ENCODE measurements at places on chromosomes 6 and 20. TPM values are rescaled to one million over a fixed set of nuclear protein-coding genes. Genes with fewer than 3 reads are reported as not detected.

The PLEKHG1 gene
- 5.0 TPM for total RNA-seq

GRCh38 chr20:4449957-4450715 is 271.6 kb upstream of the PRND start:
- no peak overlapping the region for H3K27ac ChIP-seq
- peaks cover 5% of the 10 kb centered on the region for H3K27me3 ChIP-seq
- H3K4me3 ChIP-seq: no peak overlapping the region
- DNase-seq: no peak
- no peaks in the 10 kb centered on the region for H3K4me1 ChIP-seq

GRCh38 chr6:162572240-162572639 is 155.3 kb downstream of the PRKN start:
- no peak overlapping the region for H3K4me3 ChIP-seq
- H3K36me3 ChIP-seq: peaks cover 4% of the 10 kb centered on the region
- no peak for DNase-seq
- H3K27me3 ChIP-seq: no peaks in the 10 kb centered on the region
- no peaks in the 10 kb centered on the region for H3K4me1 ChIP-seq
- H3K27ac ChIP-seq: no peak overlapping the region

DNA sequence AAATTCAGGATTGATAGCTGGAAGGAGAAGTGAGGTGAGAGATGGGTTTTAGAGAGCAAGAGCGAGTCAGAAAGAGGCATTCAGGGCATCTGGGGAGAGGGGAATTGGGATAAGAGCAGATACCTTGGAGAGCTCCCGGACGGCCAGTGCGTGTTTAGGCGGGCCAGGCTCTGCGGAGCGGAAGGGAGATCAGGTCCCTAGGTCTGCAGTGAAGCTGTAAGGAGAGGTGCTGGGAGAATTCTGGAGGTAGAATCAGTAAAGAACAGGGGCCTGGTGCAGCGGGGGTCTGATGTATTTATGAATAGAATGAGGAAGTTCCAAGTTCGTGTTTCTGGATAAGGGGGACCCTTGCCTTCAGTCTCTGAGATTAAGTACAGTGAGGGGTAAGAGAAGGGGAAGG is 47.4 kb upstream of the FAM83D start:
- H3K4me1 ChIP-seq: peaks cover 86% of the 10 kb centered on the region
- no peak for DNase-seq

- no peak overlapping the region for H3K27ac ChIP-seq
- peaks cover 8% of the 10 kb centered on the region for H3K27me3 ChIP-seq
- no peaks in the 10 kb centered on the region for H3K36me3 ChIP-seq
- H3K4me1 ChIP-seq: no peaks in the 10 kb centered on the region
These were observed 37.9 kb upstream of the MRGBP start for GRCh38 chr20:62758226-62758912.

The PROCR gene
- 1.0 TPM for total RNA-seq

- H3K27ac ChIP-seq: peak overlapping the region; percentile 36
- peaks cover 68% of the 10 kb centered on the region for H3K4me1 ChIP-seq
- no peak overlapping the region for H3K4me3 ChIP-seq
- DNase-seq: peak; percentile 54
- H3K27me3 ChIP-seq: no peaks in the 10 kb centered on the region
These were observed 17.1 kb downstream of the REPS1 start for GRCh38 chr6:138970856-138971425.

GRCh38 chr6:128345278-128345677 is 175.1 kb downstream of the PTPRK start:
- H3K4me1 ChIP-seq: no peaks in the 10 kb centered on the region
- H3K27me3 ChIP-seq: no peaks in the 10 kb centered on the region
- H3K4me3 ChIP-seq: no peak overlapping the region
- DNase-seq: no peak

DNA sequence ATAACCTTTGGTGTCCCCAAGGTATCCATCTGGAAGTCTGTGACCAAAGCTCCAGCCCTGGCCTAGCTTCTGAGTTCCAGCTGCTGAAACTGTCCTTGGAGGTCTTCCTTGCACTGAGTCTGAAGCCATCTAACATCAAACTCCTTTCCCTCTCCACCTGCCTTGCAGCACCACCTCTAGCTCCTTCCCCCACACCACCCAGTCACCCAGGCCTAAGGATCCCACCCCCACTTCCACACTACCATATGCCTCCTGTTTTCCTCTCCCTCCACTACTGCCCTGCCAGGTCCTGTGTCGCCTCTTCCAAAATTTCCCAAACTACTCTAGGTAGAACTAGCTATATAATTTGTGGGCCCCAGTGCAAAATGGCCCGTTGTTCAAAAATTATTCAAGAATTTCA is 10.8 kb upstream of the MATN4 start:
- H3K27ac ChIP-seq: peak overlapping the region; percentile 70
- peaks cover 13% of the 10 kb centered on the region for H3K27me3 ChIP-seq
- H3K4me1 ChIP-seq: peaks cover 30% of the 10 kb centered on the region
- no peak overlapping the region for H3K4me3 ChIP-seq
- no peaks in the 10 kb centered on the region for H3K36me3 ChIP-seq

GRCh38 chr6:110558575-110558974 is 82.2 kb upstream of the SLC22A16 start:
- H3K4me3 ChIP-seq: no peak overlapping the region
- no peaks in the 10 kb centered on the region for H3K36me3 ChIP-seq
- H3K27me3 ChIP-seq: no peaks in the 10 kb centered on the region
- peaks cover 27% of the 10 kb centered on the region for H3K4me1 ChIP-seq
- H3K27ac ChIP-seq: no peak overlapping the region
- no peak for DNase-seq

The BCAS1 gene
- total RNA-seq: 0.17 TPM

- H3K4me3 ChIP-seq: no peak overlapping the region
- H3K27ac ChIP-seq: no peak overlapping the region
- DNase-seq: no peak
- no peaks in the 10 kb centered on the region for H3K36me3 ChIP-seq
- peaks cover 13% of the 10 kb centered on the region for H3K27me3 ChIP-seq
These were observed 26.4 kb upstream of the DLGAP4 start for GRCh38 chr20:36279776-36280175.

The OXT gene
- not detected for total RNA-seq

GRCh38 chr6:67639161-67639560 is 995.9 kb upstream of the ADGRB3 start:
- no peak for DNase-seq
- H3K4me1 ChIP-seq: no peaks in the 10 kb centered on the region
- no peak overlapping the region for H3K27ac ChIP-seq
- H3K27me3 ChIP-seq: no peaks in the 10 kb centered on the region
- no peak overlapping the region for H3K4me3 ChIP-seq

- DNase-seq: no peak
- no peaks in the 10 kb centered on the region for H3K27me3 ChIP-seq
- H3K36me3 ChIP-seq: no peaks in the 10 kb centered on the region
- H3K4me3 ChIP-seq: no peak overlapping the region
- H3K4me1 ChIP-seq: no peaks in the 10 kb centered on the region
- H3K27ac ChIP-seq: no peak overlapping the region
These were observed 7.3 kb upstream of the ITPR3 start for GRCh38 chr6:33613795-33614168.

- no peaks in the 10 kb centered on the region for H3K27me3 ChIP-seq
- no peak for DNase-seq
- no peaks in the 10 kb centered on the region for H3K4me1 ChIP-seq
- no peak overlapping the region for H3K27ac ChIP-seq
These were observed 97.4 kb downstream of the EPB41L2 start for GRCh38 chr6:130965656-130966055.

The MLN gene
- not detected for total RNA-seq

The SPINT3 gene
- not detected for total RNA-seq

The PTK7 gene
- total RNA-seq: 1.3 TPM

DNA sequence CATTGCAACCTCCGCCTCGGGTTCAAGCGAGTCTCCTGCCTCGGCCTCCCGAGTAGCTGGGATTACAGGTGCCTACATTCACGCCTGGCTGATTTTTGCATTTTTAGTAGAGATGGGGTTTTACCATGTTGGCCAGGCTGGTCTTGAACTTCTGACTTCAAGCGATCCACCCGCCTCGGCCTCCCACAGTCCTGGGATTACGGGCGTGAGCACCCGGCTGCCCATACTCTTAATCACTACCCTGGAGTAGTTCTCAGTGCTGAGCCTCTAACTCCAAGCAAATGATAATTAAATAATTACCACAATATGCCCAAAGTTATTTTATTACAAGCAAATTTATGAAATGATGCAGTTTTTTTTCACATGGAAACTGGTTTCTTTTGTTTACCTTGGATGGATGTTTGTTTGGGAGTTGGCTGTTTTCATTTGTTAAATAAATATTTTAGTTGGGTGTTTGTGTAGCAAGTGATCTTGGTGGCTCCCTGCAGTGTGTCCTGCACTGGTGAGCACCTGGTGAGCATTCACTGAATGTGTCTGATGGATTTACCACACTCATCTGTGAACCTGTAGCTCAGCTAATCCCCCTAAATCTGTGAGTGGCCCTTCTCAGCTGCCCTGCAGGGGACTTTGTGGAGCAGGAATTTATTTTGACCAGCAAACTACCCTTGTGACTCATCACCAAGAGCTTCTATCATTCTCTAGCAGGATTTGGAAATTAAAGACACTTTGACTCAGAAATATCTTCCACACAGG is 36.9 kb downstream of the UTRN start:
- H3K27ac ChIP-seq: no peak overlapping the region
- no peak overlapping the region for H3K4me3 ChIP-seq
- no peak for DNase-seq
- H3K4me1 ChIP-seq: peaks cover 6% of the 10 kb centered on the region
- no peaks in the 10 kb centered on the region for H3K27me3 ChIP-seq
- no peaks in the 10 kb centered on the region for H3K36me3 ChIP-seq

GRCh38 chr6:71408787-71409723 is 120.4 kb downstream of the OGFRL1 start:
- H3K36me3 ChIP-seq: no peaks in the 10 kb centered on the region
- H3K27me3 ChIP-seq: peaks cover 12% of the 10 kb centered on the region
- H3K27ac ChIP-seq: no peak overlapping the region
- no peak for DNase-seq
- no peak overlapping the region for H3K4me3 ChIP-seq

GRCh38 chr6:14476793-14477531 is 359.4 kb downstream of the CD83 start:
- no peaks in the 10 kb centered on the region for H3K36me3 ChIP-seq
- peaks cover 3% of the 10 kb centered on the region for H3K27me3 ChIP-seq
- no peak overlapping the region for H3K27ac ChIP-seq
- no peak for DNase-seq
- no peak overlapping the region for H3K4me3 ChIP-seq

GRCh38 chr20:8933381-8933807 is 135.5 kb upstream of the PLCB4 start:
- H3K27ac ChIP-seq: no peak overlapping the region
- no peak for DNase-seq
- no peaks in the 10 kb centered on the region for H3K4me1 ChIP-seq
- H3K4me3 ChIP-seq: no peak overlapping the region
- no peaks in the 10 kb centered on the region for H3K36me3 ChIP-seq

GRCh38 chr6:30168741-30169140 is 5.4 kb downstream of the TRIM15 start:
- no peaks in the 10 kb centered on the region for H3K36me3 ChIP-seq
- no peak overlapping the region for H3K4me3 ChIP-seq
- no peak for DNase-seq
- no peak overlapping the region for H3K27ac ChIP-seq
- peaks cover 30% of the 10 kb centered on the region for H3K4me1 ChIP-seq

- no peaks in the 10 kb centered on the region for H3K36me3 ChIP-seq
- H3K27me3 ChIP-seq: peaks cover 7% of the 10 kb centered on the region
- H3K4me1 ChIP-seq: no peaks in the 10 kb centered on the region
- DNase-seq: no peak
- no peak overlapping the region for H3K4me3 ChIP-seq
- H3K27ac ChIP-seq: no peak overlapping the region
These were observed 276.4 kb upstream of the PRND start for GRCh38 chr20:4445331-4445730.

DNA sequence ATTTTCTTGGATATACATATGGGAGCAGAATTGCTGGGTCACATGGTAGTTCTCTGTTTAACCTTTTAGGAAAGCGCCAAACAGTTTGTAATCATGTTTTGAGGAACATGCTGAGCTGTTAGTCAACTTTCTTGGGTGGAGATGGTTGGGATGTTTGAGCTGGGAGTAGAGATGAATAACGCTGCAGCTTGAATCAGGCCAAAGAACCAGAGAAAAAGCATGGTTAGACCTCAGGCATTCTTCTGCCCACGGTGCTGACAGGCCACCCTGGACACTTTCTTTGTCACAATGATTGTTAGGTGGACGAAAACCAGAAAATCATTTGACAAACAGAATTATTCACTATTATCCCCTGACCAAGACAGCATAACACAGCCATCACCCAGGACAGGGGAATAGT is 66.8 kb downstream of the PRDM1 start:
- H3K27ac ChIP-seq: no peak overlapping the region
- no peaks in the 10 kb centered on the region for H3K36me3 ChIP-seq

All from activated CD4-positive, alpha-beta memory T cell treated with anti-CD3 and anti-CD28 coated beads for 36 hours (primary cell).